Caco-2 (cell line): ENCODE measurements at places on chromosomes 7 and 10. TPM values are rescaled to one million over a fixed set of nuclear protein-coding genes. Genes with fewer than 3 reads are reported as not detected.

DNA sequence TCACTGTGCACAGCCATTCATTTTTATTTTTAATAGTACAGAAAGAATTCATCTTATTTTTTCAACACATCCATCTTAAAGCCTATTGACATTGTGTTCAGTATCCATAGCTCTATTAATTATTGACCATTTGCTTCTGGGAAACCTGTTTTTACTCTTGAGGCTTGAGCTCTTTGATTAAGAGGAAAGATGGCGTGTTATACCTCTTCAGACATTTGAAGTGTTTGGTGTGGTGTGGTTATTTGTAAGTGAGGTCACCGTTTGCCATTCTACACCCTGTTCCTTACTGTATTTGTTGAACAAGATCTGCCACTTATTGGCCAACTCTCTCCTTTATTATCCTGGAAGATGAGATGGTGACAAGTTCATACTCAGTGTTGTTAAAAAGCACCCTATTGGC is 18.4 kb downstream of the C7orf57 start:
- no peak overlapping the region for H3K27ac ChIP-seq
- no peaks in the 10 kb centered on the region for H3K27me3 ChIP-seq
- no peaks in the 10 kb centered on the region for H3K36me3 ChIP-seq
- no peak overlapping the region for H3K4me3 ChIP-seq

- H3K36me3 ChIP-seq = no peaks in the 10 kb centered on the region
- no peak overlapping the region for H3K4me3 ChIP-seq
- DNase-seq = no peak
- no peaks in the 10 kb centered on the region for H3K4me1 ChIP-seq
Observed at GRCh38 chr7:11727864-11728263, 104.1 kb downstream of the THSD7A start.

- H3K27me3 ChIP-seq = no peaks in the 10 kb centered on the region; the same call in 1 of the 2 replicates
- no peak for DNase-seq
- H3K4me3 ChIP-seq = no peak overlapping the region
- H3K4me1 ChIP-seq = no peaks in the 10 kb centered on the region
- H3K36me3 ChIP-seq = no peaks in the 10 kb centered on the region
Observed at GRCh38 chr7:127039541-127039940, 213.2 kb downstream of the GRM8 start.

DNA sequence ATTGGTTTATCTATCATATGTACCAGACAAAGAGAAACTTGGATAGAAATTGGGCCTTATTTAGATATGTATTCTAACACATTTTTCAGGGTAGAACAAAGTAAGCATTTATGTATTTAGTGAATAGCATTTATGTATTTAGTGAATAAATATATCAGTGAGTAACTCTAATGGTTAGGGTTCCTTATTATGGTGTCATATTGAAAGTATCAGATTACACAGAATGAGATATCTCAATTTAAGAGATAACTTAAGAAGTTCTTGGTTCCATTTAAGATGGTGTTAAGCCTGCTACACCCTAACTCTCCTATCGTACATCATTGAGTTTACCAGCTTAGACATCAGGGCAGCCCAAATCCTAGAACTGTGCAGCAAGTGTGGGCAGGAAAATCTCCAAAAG is 35.9 kb upstream of the DMTF1 start:
- DNase-seq = no peak
- no peaks in the 10 kb centered on the region for H3K36me3 ChIP-seq
- no peak overlapping the region for H3K27ac ChIP-seq
- H3K4me3 ChIP-seq = no peak overlapping the region
- H3K27me3 ChIP-seq = no peaks in the 10 kb centered on the region

DNA sequence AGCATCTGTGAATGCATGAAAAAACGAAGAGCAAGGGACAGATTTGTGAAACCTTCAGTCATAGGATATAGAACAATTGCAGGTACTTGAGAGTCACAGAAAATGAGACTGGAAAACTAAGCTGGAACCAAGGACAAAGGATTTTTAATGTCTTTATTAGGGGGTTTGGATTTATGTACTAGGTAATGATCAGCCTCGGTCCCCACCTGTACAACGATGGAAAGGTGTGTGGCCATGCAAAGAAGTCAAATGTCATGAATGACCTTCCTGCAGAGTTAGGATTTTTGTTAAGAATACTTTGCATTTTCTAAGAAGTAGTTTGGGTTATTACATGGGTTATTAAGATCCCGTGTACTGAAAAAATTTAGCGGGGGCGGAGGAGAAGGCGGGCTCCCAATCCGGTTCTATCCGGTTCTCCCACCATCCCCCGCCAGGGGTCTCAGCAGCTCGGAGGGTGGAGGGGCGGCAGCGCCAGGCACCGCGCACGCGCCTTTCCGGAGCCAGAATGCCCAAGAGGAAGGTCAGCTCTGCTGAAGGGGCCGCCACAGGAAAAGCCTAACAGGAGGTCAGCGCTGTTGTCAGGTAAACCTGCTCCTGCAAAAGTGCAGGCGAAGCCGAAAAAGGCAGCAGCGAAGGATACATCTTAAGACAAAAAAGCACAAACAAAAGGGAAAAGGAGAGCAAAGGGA is 327.5 kb upstream of the PLXDC2 start:
- H3K36me3 ChIP-seq = no peaks in the 10 kb centered on the region
- H3K27me3 ChIP-seq = no peaks in the 10 kb centered on the region
- H3K4me3 ChIP-seq = no peak overlapping the region
- H3K27ac ChIP-seq = no peak overlapping the region
- DNase-seq = no peak
- no peaks in the 10 kb centered on the region for H3K4me1 ChIP-seq

POR gene
- 162 and 171 TPM in 2 replicates for total RNA-seq

DNA sequence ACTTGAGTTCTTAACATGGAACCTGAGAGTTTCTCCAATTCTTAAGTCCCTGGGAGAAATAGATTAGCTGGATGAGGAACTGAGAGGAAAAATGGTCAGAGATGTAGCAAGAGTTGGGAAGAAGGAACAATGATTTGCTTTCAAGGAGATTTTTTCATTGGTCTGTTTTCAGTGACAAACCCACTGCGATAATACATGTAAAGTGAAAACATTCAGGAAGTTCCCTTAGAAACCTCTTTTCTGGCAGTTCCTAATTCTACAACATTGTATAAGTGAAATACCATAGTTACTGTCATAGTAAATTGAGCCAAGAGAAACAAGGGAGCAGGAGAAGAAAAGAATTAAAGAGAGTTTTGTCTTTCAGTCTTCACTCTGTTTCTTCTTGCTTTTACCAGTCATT is 12.1 kb upstream of the MAGI2 start:
- H3K36me3 ChIP-seq = no peaks in the 10 kb centered on the region
- DNase-seq = no peak
- H3K27ac ChIP-seq = no peak overlapping the region
- no peaks in the 10 kb centered on the region for H3K27me3 ChIP-seq
- H3K4me3 ChIP-seq = no peak overlapping the region

DNA sequence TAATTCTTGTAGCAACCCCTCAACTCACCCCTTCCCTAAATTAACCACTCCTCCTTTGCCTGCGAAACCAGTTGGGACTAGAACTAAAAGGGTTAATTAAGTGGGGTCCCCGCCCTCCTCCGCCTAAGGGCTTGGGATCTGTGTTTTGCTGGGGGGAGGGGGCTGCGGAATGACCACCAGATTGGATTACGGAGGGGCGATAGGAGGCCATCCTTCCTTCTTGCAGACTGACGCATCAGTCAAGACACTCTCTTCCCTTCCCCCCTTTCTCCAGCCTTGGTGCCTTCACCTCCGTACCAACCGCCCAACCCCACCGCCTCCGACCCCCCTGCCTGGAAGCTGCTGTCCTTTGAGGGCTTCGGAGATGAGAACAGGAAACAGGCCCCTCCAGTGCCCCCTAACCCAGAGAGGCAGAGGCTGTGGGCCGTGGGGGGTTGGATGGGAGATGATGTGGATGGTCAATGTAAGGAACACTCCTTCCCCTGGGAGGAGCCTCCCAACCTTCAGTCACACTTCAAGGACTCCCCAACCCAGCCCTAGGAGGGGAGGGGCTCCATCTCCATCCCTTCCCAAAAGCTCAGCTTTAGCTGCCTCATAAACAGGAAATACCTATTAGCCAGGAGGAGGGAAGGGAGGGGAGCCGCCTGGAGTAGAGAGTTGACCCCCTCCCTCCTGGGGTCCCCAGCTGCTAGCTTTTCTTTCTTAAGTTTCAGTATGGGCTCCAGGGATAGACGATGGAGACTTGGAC is 997 bp upstream of the LDB1 start:
- H3K36me3 ChIP-seq = no peaks in the 10 kb centered on the region
- H3K27ac ChIP-seq = peak overlapping the region; percentile 55
- no peaks in the 10 kb centered on the region for H3K27me3 ChIP-seq
- DNase-seq = no peak
- peaks cover 29% of the 10 kb centered on the region; the same call in 1 of the 2 replicates for H3K4me1 ChIP-seq
- H3K4me3 ChIP-seq = peak overlapping the region; percentile 90

- H3K36me3 ChIP-seq = no peaks in the 10 kb centered on the region
- no peak for DNase-seq
- no peak overlapping the region for H3K27ac ChIP-seq
- no peak overlapping the region for H3K4me3 ChIP-seq
- peaks cover 12% of the 10 kb centered on the region for H3K4me1 ChIP-seq
- no peaks in the 10 kb centered on the region; the same call in 1 of the 2 replicates for H3K27me3 ChIP-seq
Observed at GRCh38 chr10:88841316-88842111, 10.1 kb downstream of the ANKRD22 start.

DNA sequence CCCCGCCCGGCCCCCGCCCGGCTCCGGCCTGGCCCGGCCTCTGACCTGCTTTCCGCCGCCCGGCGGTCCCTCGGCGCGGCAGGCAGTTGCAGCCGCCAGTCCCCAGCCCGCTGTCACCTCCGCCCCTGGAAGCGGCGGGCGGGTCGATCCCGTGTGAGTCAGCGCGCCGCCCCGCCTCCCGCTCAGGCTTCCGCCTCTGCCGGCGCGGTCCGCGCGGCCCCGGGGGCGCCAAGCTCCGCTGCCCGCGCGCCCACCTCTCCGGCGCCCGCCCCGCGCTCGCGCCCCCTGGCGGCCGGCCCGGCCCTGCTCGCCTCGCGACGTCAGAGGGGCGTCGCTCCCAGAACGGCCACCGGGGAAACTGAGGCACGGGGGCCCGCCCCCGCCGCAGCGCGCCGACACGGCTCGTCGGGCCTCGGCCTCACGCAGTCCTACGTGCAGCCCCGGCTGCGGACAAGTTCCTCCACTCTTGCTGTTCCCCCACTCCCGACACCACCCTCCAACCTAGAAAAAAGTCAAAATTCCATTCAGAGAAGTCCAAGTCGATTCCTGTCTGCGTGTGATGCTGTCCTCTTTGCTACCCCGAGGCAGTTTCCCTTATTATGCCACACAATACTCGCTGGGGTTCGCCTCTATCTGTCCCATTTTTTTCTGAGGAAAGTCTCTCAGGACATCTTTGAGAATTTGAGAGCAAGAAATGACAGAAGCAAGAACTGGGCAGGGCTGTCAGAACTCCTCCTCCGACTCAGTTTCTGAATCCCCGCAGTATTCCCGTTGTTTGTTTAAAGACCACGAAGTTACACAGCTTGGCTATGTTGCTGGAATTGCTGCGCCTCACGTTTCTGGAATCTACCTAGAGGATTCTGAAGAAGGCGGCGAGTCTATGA is at the start of gene DNMBP:
Gene DNMBP (minus strand): TSS at position 155 of the 884 bp plus-strand sequence. CDS start 37,823 bp downstream, outside the sequence.
- H3K36me3 ChIP-seq = no peaks in the 10 kb centered on the region
- H3K27me3 ChIP-seq = no peaks in the 10 kb centered on the region
- peak; percentile 91 for DNase-seq
- H3K4me1 ChIP-seq = peaks cover 34% of the 10 kb centered on the region

GRCh38 chr7:31003097-31003496 is 39.3 kb downstream of the GHRHR start:
- no peak overlapping the region for H3K27ac ChIP-seq
- H3K4me1 ChIP-seq = no peaks in the 10 kb centered on the region
- no peak for DNase-seq

GRCh38 chr7:20267482-20267881 is 50.3 kb upstream of the MACC1 start:
- peak overlapping the region; percentile 55 for H3K27ac ChIP-seq
- H3K36me3 ChIP-seq = no peaks in the 10 kb centered on the region; the same call in 1 of the 2 replicates
- H3K27me3 ChIP-seq = no peaks in the 10 kb centered on the region

- peak overlapping the region; percentile 36 for H3K27ac ChIP-seq
- H3K27me3 ChIP-seq = no peaks in the 10 kb centered on the region
- no peaks in the 10 kb centered on the region for H3K36me3 ChIP-seq
- no peak overlapping the region for H3K4me3 ChIP-seq
Observed at GRCh38 chr7:101927802-101928201, 110.4 kb downstream of the CUX1 start.

DNA sequence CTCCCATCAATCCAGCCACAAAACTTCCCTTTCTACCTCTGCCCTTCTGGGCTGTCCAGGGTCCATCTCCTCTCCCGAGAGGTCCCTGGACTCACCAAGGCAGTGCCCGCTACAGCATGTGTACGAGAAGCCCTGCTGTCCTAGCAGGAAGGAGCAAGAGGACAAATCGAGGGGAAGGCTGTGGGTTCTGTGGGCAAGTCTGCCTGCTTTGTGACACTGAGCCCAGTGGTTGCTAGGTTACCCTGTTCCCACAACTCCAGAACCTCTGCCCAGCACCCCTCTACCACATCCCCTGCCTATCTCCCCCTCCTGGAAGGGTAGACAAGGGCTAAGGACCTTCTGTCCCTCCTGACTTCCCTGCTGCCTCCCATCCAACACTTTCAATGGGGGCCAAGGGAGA is at the start of gene TBATA:
Gene TBATA (minus strand): TSS at position 188 of the 400 bp plus-strand sequence. CDS start 1,998 bp downstream, outside the sequence.
- H3K4me3 ChIP-seq = no peak within 1 kb of the TSS
- H3K4me1 ChIP-seq = no peaks in the 10 kb centered on the region
- DNase-seq = no peak

DNA sequence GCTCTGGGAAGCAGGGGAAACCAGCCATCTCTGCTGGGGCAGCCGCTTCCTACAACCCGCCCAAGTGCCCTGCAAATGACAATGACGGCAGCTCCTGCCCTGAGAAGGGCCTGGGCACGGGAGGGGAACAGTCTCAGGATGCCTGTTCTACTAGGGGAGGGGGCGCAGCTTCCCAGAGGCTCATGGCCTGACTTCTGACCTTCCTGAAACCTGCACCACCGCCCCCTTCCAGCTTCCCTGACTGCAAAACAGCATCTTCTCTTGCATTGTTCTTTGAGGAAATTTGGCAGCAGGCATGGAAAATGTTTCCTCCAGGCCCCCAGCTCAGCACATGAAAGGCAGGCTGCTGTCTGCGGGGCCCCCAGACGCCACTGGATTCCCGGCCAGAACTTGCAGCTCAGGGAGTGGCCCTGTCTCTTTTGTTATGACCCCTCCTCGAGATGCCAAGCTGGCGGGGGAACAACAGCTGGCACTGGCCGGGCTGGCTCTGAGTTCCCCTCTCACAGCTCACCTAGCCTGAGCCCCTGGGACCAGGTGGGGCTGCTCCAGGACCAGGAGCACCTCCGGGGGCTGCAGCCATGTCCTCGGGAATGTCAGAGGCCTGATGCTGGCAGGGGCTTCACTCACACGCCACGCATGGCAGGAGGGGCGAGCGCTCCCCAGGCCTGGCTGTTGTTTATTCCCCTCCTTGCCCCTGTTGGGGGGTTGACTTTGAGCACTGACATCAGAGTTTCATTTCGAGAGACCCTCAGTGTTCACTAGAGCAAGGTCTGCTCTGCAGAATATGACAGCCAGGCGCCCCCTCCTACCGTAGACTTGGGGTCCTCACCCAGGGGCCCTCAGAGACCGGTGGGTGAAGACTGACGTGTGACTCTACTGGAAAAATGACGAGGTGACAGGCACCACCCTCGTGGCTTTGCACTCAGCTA is 62.7 kb downstream of the CALML3 start:
- no peaks in the 10 kb centered on the region; the same call in 1 of the 2 replicates for H3K36me3 ChIP-seq
- H3K4me3 ChIP-seq = no peak overlapping the region
- H3K27ac ChIP-seq = no peak overlapping the region
- no peak for DNase-seq
